Amniotic stem cell (primary cell): ENCODE measurements at places on chromosomes 3 and 15.

DNA sequence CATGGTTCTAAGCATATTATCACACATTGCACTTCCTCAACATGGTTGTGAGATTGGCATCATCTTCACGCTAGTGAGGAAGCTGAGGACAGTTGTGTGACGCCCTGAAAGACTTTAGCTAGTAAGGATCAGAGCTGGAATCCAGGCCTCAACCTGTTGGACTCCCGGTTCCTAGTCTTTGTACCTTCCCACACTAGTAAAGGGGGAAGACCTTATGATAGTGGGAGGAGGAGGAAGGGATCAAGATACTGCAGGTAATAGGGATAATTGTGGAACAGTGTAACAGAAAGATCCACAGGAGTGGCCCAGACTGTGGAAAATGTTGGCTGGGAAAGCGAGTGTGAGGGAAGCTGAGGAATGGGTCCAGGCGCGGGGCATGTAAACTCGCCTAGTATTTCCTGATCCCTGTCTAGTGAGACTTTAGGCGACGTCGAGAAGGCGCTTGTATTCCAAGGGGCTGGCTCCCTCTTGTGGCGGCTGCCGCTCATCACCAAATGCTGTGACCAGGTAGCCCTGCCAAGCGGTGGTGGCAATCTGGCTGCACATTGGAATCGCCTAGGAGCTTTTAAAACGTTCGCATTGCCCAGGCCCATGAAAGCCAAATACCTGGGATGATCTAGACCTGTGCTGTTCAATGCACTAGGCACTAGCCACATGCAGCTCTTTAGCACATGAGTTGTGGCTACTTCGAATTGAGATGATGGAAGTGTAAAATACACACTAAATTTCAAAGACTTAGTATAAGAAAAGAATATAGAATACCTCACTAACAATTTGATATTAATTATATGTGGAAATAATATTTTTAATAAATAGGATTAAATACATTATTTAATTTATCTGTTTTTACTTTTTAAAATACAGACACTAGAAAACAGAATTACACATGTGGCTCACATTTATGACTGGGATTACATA lies 38.8 kb upstream of the CLDN18 start:
- DNase-seq: peak; percentile 57

DNA sequence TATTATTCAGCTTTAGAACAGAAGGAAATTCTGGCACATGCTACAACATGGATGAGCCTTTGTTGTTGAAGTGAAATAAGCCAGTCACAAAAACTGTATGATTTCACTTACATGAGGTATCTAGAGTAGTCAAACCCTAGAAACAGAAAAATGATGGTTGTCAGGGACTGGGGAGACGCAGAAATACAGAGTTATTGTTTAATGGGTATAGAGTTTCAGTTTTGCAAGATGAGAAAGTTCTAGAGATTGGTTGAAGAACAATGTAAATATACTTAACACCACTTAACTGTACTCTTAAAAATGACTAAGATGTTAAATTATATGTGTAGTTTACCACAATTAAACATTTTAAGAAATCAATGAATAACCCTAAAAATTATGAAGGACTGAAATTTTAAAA lies 15.8 kb downstream of the SPTSSB start:
- DNase-seq: no peak

DNA sequence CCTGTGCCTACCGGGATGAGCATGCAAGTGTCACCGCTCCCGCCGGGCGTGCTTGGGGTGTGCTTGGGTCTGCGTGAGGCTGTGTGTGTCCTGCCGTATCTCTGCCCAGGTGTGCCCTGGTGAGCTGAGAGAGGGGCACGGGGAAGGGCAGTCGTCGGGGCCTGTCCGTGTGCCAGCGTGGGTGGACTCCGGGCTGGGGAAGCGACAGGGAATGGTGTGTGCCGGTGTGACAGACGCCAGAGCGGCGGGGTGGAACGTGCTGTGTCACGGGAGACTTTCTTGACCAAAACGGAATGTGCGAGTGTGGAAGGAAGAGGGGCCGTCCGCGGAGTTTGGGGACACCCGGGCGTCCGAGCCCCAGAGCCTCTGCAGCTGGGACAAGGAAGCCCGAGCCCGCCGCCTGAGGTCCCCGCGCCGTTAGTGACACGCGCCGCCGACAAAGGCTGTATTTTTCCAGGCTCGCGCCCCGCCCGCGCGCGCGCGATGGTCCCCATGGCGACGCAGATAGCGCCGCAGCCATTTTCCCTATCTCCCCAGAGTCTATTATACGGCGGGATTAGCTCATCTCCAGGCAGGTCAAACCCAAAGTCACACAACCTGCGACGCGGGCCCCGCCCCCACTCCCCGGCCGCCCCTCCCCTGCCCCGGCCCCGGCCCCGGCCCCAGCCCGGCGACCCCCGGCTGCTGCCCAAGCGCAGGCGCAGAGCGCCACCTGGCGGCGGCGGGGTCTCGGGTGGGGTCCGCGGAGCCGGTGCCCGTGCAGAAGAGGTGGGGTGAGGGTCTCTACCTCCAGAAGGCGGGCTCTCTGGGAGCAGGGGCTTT lies 4.5 kb upstream of the GATA2 start:
- DNase-seq: no peak

- no peak for DNase-seq
Measured at GRCh38 chr3:128906804-128907525, 27.5 kb downstream of the ACAD9 start.

GRCh38 chr3:7543294-7543880 lies 682.5 kb downstream of the GRM7 start:
- no peak for DNase-seq

DNA sequence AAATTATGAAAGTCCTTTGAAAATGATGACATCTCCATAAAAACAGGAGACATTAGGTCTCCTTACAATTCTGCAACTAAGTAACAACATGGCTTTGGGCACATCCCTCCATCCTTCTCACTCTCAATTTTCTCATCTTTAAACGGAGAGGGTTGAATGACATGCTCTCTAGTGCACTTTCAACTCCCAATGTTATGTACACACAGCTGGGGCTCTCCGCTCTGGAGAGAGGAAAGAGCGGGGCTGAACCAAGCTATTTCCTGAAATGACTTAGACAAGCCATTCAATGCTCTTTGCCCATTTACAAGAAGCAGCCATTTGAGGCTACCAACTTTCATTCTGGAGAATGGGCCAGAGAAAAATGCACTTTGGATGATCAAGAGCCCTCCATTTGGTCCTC lies 144.2 kb upstream of the BNIP2 start:
- no peak for DNase-seq
